ENCODE measurements at places on chromosomes 11 and 22.

- no peak for DNase-seq
Measured at GRCh38 chr11:64292460-64293254, 1.6 kb downstream of the KCNK4 start.

GRCh38 chr22:20787223-20787622 lies 13.3 kb downstream of the SERPIND1 start:
- DNase-seq = no peak

GRCh38 chr11:11309906-11310305 lies 43.1 kb downstream of the CSNK2A3 start:
- no peak for DNase-seq

DNA sequence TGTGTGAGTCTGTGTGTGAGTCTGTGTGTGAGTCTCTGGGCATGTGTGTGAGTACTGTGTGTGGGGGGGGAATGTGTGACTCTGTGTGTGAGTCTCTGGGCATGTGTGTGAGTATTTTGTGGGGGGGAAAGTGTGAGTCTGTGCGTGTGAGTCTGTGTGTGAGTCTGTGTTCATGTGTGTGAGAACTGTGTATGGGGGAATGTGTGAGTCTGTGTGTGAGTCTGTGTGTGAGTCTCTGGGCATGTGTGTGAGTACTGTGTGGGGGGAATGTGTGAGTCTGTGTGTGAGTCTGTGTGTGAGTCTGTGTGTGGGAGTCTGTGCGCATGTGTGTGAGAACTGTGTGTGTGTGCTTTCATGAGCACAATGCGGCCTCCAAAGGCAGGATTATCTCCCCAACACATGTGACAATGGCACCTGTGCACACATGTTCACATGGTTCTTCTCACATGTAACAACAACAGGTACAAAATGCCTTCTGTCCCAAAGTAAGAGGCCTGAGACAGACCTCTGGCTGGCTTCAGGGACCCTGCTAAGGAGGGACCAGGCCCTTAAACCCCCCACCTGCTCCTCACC lies 1.6 kb downstream of the CD5 start:
- no peak for DNase-seq

DNA sequence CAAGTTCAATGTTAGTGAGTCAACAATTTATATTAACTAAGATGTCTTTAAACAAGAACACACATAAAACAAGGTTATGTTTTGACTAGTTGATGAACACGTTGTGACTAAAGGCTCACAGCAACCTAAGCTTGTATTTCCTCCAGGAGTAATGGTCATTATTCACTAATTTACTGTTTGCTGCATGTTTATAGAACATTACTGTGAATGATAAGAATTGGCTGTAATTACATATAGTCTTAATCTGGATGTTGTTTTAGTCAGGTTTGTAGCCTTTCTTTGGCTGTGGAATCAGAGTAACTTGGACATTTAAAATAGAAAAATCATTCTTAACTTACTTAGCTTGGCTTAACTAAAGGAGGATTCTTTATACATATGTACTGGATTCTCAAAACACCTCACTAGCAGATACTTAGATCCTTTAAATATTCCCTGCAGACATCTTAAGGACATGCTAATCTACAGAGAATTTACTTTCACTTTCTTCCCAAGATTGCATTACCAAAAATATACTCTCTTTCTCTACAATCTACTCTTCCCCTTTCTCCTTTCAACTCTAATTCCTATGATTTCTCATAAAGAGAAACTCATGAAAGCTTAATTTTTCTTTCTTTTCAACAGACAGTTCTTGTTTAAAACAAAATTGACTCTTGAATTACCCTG lies 319.7 kb upstream of the CTSC start:
- no peak for DNase-seq

DNA sequence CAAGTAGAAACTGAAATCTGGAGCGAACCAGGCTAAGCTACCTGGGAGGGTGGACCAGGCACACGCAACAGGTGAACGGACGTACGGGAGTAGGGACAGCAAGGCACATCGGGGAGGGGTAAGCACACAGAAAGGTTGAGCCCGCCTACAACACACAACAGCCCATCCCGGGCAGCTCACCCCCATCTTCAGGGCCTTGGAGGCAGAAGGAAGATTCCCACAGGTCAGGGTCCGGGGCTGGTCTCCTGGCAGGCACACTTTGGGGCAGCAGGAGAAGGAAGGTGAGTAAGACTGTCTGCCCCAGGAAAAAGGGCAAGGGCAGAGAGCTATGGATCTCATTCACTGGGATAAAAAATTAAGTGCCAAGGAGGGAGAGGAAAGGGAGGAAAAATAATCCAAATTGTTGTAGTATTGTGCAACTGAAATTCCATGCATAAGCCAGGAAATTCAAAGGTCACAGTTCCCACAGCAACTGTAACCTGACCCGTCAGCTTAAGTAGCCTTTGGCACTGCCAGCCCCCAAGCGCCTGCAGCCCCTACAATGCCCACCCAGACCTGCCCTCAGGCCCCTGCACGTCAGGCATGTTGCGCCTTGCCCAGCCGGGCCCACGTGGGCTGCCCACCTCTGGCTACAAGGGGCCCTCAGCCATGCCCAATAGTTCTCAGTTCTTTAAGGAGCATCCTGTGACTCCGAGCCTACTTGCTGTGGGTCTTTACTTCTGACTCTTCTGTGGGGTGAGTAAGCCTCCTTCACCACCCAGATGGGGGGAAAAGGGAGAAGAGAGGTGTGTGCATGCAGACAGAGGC lies 51.8 kb downstream of the MICAL3 start:
- no peak for DNase-seq

DNA sequence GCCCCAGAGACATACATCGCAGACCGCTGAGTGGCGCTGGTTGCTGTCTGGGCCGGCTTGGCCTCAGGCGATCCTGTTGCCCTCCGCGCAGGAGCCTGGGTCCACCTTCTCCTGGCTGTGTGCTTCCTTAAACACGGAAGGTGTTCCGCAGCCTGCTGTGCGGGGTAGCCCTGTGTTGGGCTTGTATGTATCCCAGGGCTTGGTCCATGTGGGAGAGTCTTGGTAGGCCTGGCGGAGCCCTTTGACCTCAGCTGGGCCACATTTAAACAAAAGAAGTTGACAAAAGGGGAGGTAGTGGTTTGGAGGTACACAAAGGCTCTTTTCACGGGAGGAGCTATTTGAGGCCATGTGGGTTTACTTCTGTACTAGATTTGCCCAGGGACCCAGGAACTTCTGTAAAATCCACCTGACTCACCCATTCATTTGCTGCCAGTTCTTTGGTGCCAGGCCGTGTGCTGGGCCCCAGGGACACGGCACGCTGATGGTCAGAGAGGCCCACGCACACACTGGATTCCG lies 11.0 kb upstream of the GRAMD4 start:
- no peak for DNase-seq

GRCh38 chr11:117749541-117749910 lies 47.5 kb downstream of the DSCAML1 start:
- no peak for DNase-seq

DNA sequence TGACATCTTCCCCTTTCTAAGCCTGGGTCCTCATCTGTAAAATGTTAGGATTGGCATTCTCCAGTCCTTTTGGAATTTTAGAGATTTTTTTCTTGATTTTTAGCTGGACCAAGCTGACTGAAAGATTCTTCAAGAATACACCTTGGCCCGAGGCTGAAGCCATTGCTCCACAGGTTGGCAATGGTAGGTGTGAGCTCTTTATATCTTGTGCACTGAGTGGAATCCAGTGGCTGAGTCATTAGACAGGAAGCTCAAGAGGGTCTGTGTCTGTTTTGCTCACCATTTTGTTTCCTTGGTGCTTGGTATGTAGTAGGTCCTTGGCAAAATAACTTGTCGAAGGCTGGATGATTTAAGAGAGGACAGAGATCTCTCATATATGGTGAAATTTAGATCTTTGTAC lies 6.2 kb downstream of the EIF3L start:
- DNase-seq = no peak

DNA sequence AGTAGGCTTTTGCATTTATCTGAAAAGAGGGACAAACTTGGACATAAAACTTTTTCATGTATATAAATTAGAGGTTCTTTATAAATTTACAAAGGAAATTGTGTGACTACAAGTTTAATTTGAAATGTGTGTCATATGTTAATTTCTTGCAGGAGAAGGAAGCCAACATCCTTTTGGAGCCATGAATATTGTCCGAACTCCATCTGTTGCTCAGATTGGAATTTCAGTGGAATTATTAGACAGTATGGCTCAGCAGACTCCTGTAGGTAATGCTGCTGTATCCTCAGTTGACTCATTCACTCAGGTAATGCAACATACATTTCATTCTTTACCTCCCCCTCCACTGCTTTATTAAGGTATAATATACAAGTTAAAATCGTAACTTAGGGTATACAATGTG lies 35.2 kb downstream of the HIKESHI start:
- DNase-seq = no peak

DNA sequence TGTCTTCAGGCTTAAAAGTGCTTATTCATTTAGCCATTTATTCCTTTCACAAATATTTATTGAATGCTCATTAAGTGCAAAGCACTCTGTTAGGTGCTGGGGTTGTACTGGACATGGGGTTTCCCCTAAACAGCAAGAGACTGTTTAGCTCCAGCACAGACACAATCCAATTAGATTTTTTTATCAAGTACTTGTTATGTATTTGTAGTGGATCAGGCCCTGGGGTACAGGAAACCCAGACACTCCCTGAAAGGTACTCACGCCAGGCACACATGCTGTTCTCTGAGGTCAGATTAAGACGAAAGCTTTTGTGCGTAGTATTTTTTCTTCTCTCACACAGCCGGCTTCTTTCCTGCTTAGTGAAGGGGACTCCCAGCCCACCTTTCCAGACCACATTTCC lies 218.1 kb upstream of the PLET1 start:
- no peak for DNase-seq

GRCh38 chr11:37519781-37520180 lies 921.7 kb upstream of the RAG2 start:
- no peak for DNase-seq

- DNase-seq = no peak
Measured at GRCh38 chr11:114762408-114762807, 84.1 kb downstream of the NXPE2 start.

- DNase-seq = no peak
Measured at GRCh38 chr11:91673705-91674104, 550.9 kb upstream of the FAT3 start.

GRCh38 chr11:67632175-67632981 lies 2.6 kb upstream of the NUDT8 start:
- no peak for DNase-seq

DNA sequence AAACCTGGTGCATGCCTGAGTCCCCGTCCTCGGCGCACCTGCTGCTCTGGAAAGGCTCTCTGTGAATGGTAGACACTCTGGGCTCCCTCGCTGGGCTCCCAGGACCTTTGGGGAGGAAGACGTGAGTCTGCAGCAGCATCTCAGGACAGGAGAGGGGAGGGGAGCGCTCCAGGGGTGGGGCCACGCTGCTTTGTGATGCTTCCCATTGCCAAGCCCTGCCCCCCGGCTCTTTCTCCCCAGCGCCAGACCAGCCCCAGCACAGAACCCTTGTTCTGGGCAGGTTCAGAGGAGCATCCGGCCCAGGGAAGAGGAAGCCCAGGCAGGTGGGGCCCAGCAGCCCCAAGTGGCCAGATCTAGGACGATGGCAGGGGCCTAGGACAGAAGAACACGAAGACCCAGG lies 111.2 kb downstream of the BRD1 start:
- DNase-seq = no peak

- no peak for DNase-seq
Measured at GRCh38 chr11:122681735-122682134, 26.2 kb downstream of the UBASH3B start.

GRCh38 chr22:38921120-38921519 lies 36.3 kb upstream of the APOBEC3A start:
- no peak for DNase-seq
